T1000 (cell line): ENCODE measurements at places on chromosomes 5 and 9.

- no peak for DNase-seq
These were observed 156.6 kb upstream of the DMRT1 start for GRCh38 chr9:684941-685340.

DNA sequence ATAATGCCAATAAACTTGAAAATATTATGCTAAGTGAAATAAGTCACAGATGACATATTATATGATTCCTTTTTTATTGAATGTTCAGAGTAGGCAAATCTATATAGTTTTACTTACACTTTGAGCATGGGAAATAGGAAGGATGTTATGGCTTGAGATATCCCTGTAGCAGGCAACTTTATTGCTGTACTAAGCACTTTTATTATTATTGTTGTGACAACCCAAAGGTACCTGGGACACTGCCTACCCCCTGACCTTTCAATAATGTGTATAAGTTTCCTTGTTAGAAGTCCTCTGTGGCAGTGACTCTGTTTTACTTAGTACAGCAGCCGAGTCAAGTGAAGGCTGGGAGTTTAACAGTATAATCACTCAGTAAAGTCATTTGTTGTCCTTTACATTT is 39.9 kb downstream of the SHOC1 start:
- no peak for DNase-seq

GRCh38 chr5:88644676-88645075 is 238.3 kb downstream of the MEF2C start:
- DNase-seq, result no peak

DNA sequence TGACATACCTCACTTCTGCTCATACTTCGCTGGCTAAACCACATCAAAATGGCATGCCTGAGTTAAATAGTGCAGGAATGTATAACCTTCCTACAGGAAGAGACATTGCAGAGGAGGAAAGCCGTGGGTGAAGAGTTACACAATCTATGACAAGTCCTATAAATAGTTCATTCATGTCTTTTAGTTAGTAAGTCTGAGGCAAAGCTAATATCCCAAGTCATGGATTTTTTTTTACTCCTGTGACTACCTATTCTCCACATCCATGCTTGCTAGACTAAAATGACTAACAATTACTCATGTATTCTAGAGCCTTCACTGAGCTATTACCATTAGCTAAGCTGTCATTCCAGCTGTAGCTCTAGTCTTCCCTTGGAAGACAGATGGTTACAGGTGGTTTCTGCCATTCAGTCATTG is 391.3 kb downstream of the NR2F1-AS1 start:
- no peak for DNase-seq

DNA sequence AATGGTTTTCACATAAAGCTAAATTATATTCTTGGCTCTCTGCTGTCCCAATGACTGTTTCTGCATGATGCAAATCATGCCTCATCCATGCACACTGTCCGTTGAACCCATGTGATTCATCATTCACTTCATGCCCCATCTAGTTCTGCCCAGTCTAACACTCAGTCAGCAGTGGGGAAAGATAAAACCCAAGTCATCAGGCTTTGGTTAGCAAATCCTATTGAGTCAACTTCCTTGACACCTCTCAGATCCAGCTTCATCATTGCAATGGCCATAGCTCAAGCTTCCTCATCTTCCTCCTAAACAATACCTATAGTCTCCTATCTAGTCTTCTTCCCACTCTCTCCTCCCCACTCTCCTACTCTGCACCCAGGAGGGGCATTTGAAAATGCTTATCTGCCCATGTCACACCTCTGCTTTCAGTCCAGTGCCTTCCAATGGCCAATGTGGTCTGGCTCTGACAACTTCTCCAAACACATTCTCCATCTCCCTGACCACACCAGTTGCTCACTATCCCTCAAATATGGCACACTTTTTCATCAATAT is 266.0 kb upstream of the TRIM32 start:
- DNase-seq, result no peak

DNA sequence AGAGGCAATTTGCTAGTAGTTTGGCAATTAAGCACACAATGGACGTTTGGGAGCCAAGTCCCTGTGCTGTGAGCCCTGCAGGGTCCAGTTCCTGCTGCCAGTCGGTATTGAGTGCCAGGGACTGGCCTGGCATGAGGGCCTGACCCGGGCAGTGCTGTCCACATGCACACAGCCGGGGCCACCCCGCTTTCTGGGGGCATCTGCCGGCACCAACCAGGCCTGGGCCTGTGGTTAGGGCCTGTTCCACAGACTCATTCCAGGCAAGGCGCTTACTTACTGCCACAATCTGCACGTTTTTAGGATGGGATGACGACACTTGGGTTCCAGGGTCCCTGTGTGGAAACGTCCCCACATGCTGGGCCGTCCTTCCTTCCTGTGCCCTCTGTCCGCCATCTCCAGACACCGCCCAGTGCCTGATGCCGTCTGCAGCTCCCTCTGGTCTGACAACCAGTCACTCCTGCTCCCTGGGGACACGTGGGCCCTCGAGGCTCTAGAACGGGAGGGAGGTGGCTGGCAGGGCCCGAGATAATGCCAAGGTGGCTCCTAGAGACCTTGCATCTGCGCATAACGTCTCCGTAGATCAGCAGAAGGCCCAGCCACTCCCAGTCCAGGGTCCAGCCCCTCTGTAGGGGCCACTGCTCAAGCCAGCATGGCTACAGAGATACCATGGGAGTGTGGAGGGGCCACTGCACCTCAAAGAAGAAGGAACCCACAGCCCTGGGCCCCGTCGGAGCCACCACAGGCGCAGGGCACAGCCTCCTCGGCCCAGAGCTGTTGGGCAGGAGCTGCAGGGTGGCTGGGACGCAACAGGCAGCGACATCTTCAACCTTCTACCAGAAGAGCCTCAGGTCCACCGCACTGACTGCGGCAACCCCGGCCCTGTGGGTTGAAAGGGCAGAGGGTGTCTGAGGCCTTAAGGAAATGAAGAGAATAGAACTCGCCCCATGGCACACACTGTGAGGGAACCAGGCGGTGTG is 24.7 kb downstream of the SLC9A3 start:
- no peak for DNase-seq

GRCh38 chr9:99349870-99350269 is 127.8 kb downstream of the SEC61B start:
- no peak for DNase-seq

DNA sequence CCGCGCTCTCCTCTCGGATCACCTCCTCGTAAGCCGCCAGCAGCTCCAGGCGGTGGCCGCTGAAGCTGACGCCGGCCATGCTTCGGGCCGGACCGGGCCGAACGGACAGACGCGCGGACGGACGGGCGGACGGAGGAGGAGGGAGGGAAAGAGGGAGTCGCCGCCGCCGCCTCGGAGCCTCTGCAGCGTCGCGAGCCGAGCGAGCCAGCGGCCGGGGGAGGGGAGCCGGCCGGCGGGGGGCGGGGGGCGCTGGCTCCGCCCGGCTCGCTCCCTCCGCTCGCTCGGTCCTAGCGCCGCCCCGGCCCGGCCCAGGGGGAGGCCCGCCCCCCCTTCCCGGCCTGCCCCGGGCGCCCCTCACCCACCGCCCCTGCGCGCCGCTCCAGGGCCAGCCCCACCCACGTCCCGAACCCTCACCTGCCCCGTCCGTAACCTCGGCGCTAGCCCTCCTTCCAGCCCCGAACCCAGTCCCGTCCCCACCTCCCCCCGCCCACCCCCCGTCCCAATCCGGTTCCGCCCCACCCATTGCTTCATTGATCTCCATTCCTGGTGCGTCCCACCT is at the start of gene DBN1:
DBN1 (minus strand) TSS at position 192 of the 559 bp plus-strand sequence; CDS start at position 79, 113 bp downstream.
- peak; percentile 24 for DNase-seq
